ENCODE measurements at places on chromosomes 11 and 22.

DNA sequence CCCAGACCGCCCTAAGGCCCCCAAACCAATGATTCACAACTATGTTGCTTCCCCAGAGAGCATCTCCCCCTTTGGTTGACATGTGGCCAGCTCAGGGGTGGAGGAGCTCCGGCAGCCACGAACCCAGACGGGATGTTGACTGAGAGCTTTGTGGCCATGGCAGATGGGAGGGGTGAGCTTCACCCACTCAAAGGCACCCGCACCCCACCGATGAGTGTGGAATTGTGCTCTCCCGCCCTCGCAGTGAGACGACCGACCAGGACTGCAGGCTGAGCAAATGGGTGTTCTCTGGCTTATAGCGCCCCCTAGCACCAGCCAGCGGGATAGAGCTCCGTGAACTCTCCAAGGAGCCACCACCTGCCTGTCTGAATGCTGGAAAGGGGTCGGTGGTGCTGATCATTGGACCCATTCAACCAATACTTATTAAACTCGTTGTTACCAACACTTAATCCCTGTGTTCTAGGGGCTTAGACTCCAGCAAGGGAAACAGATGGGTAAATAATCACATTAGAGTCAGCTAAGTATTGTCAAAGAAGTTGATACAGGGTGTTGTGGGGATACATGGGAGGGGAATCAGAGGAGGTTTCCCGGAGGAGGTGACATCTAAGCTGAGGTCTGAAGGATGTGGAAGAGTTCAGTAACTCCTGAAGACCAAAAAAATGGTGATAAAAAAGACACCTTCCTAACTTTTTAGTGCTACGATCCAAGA lies 4.5 kb upstream of the TIMP3 start:
- DNase-seq: peak; percentile 86

- peak; percentile 28 for DNase-seq
These were observed 357.3 kb downstream of the CTTN start for GRCh38 chr11:70755410-70756158.

GRCh38 chr22:32219026-32219425 lies 14.2 kb upstream of the RFPL2 start:
- DNase-seq: no peak

GRCh38 chr22:33579448-33580093 lies 340.7 kb downstream of the LARGE1 start:
- peak; percentile 2 for DNase-seq

GRCh38 chr11:117037279-117037974 lies 60.8 kb downstream of the SIK3 start:
- no peak for DNase-seq

GRCh38 chr11:75432911-75433321 lies at the start of gene KLHL35:
TSS of gene KLHL35 (minus strand) at chr11:75433203. CDS start at chr11:75430629, 2,574 bp downstream.
- DNase-seq: no peak

- DNase-seq: peak; percentile 15
These were observed at the start of gene DNAJB13 for GRCh38 chr11:73950869-73951710. TSS of gene DNAJB13 (plus strand) at chr11:73951026. CDS start at chr11:73951070, 44 bp downstream.

- no peak for DNase-seq
These were observed 45.3 kb downstream of the MED15 start for GRCh38 chr22:20552443-20553401.

DNA sequence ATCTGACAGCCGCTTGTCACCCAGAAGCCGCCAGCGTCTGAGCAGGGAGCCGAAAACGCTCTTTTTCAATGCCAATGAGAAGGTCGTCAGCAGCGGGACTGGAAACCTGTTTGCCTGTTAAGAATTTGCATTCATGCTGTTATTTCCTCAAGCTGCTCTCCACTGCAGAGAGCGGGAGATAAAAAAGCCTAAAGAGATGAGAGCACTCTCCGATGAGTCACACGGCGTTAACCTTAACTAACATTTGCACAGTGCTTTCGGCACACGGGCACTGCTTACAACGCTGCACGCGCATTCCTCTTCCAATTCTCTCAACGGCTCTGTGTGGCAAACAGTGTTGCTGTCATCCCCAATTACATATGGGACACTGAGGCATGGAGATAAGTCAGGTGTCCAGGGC lies 40.0 kb upstream of the RTL6 start:
- DNase-seq: no peak

DNA sequence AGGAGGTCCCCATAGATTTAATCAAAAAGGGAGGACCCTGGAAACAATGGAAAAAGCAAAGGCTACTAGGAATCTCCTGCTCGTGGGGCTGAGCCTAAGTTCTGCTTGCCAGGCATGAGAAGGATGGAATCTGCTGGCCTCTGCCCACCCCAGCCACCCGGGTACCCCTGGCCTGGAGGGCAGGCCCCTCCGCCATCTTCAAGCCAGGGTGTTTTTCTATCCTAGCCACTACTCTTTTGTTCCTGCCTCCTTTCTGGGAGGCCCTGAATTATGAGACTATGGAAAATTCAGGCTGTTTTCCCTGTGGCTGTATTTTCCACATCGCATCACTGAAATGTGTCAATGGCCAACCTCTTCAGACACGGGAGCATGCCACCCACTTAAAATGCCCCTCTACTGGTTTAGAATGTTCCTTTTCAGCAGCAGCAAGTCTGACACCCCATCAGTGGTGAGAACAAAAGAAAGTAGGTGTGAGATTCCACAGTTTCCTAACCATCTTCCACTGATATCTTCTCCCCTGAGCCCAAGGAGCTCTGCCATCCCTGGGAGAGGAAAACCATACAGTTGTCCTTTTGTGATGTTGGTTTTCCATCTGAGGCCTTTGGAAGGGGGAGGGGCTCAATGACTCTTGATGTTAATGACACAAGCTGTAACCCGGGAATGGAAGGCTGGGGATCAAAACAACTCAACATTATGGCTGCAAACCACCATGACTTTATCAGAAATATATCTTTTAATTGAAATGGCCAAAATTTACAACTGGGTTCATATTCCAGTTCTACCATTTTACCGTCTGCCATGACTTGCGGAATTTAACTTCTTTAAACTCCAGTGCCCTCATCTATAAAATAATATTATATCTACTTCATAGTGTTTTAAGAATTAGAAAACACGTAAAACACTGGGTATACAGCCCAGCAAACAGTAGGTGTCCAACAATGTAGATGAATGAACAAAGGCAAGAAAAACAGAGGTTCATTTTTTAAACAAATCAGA lies 22.2 kb downstream of the DKK3 start:
- no peak for DNase-seq

- no peak for DNase-seq
These were observed 109.5 kb downstream of the CCDC81 start for GRCh38 chr11:86483940-86484794.

GRCh38 chr11:21460082-21460481 lies 732.8 kb upstream of the ANO5 start:
- no peak for DNase-seq

DNA sequence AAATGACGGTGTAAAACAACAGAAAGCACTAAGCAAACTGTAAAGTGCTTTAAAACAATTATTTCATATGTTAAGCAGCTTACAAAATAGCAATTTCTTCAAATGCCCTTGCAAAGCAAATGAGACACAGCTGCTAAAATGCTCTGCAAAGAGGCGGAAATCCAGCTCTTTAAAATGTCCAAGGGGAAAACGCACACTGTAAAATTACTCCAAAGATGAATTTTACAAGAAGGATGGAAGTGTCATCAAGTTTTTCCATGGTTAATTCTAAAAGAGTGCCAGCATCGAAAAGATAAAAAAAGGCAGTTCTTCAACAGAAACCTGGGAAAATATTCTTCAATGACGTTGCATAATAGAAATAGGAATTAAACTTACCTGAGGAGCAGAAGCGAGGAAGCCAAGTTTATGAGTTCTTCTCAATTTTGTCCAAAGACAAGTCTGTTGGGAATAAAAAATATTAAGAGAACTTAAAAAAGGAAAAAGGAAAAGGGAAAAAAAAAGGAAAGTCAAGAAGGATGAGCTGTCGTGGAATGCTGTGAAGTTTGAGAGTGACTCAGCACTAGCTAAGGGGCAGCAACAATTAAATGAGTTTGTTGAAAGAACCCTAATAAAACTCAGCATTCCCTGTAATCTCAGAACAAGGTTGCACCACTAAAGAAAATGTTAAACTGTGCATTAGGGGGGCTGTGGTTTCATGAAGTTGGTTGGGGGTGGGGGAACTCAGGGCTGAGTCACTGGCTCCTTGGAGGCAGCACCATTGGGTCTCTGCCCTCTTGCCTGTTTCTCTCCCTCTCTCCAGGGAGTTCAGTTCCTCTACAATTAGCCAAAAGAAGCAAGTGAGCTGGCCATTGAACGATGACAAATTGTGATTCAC lies 64.2 kb upstream of the BLID start:
- DNase-seq: no peak
